ENCODE measurements at places on chromosomes 13 and 19. TPM values are rescaled to one million over a fixed set of nuclear protein-coding genes. Genes with fewer than 3 reads are reported as not detected.

TEX26 gene
- not detected for total RNA-seq

SELENOV gene
- not detected for total RNA-seq

KLF2 gene
- 253 TPM for total RNA-seq

ABCC4 gene
- 4.8 TPM for total RNA-seq

CHAMP1 gene
- total RNA-seq: 31.9 TPM

OR7C1 gene
- not detected for total RNA-seq

ZNF701 gene
- 30.5 TPM for total RNA-seq

TNNT1 gene
- total RNA-seq: not detected

SIAH3 gene
- 0.08 TPM for total RNA-seq

NPAS1 gene
- not detected for total RNA-seq

GDF15 gene
- total RNA-seq: not detected

IGFLR1 gene
- total RNA-seq: 53.7 TPM

ZNF382 gene
- total RNA-seq: 13.8 TPM

PEAK3 gene
- total RNA-seq: 0.17 TPM

ZFP30 gene
- total RNA-seq: 16.8 TPM

C1QTNF9 gene
- total RNA-seq: 0.10 TPM

SYDE1 gene
- 0.29 TPM for total RNA-seq

RNF225 gene
- 0.74 TPM for total RNA-seq

CGB3 gene
- not detected for total RNA-seq

CEACAM3 gene
- not detected for total RNA-seq

CFAP97D2 gene
- total RNA-seq: not detected

KLK4 gene
- not detected for total RNA-seq

SYCN gene
- not detected for total RNA-seq
